Effector memory CD8-positive, alpha-beta T cell (primary cell): ENCODE measurements at places on chromosomes 13 and 19.

- H3K27ac ChIP-seq: no peak overlapping the region
- no peak for DNase-seq
- no peaks in the 10 kb centered on the region for H3K4me1 ChIP-seq
- peaks cover 3% of the 10 kb centered on the region for H3K36me3 ChIP-seq
- H3K27me3 ChIP-seq: no peaks in the 10 kb centered on the region
These were observed 13.5 kb downstream of the ZFR2 start for GRCh38 chr19:3855320-3855719.

GRCh38 chr19:17755977-17756670 lies 4.8 kb downstream of the FCHO1 start:
- H3K27me3 ChIP-seq: no peaks in the 10 kb centered on the region
- no peak overlapping the region for H3K4me3 ChIP-seq
- peaks cover 16% of the 10 kb centered on the region for H3K36me3 ChIP-seq
- no peak overlapping the region for H3K27ac ChIP-seq
- no peak for DNase-seq
- H3K4me1 ChIP-seq: peaks cover 21% of the 10 kb centered on the region

- H3K27me3 ChIP-seq: no peaks in the 10 kb centered on the region
- H3K36me3 ChIP-seq: peaks cover 18% of the 10 kb centered on the region
- H3K27ac ChIP-seq: no peak overlapping the region
- H3K4me3 ChIP-seq: no peak overlapping the region
- DNase-seq: no peak
These were observed 135.3 kb upstream of the MCF2L start for GRCh38 chr13:112833551-112834257.

DNA sequence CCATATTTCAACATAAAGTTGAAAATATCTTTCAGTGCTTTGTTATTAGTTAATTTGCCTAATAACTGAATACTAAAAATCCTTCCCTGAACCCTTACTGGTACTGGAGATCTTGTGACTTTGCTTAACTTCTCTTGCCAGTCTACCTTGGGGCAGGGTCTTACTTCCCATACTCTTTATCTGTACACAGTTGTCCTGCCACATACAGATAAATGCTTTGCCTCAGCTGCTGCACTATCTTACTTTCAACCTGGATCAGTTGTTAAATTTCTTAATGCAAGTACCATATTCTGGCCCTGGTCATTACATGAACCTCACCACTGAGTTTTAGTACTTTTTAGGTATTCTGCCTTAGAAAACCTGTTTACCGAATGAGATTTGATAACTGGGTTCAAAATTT lies 107.6 kb downstream of the PIBF1 start:
- H3K36me3 ChIP-seq: peaks cover 5% of the 10 kb centered on the region
- no peaks in the 10 kb centered on the region for H3K27me3 ChIP-seq
- no peak for DNase-seq
- no peak overlapping the region for H3K27ac ChIP-seq
- H3K4me3 ChIP-seq: no peak overlapping the region
- H3K4me1 ChIP-seq: no peaks in the 10 kb centered on the region

- H3K27ac ChIP-seq: no peak overlapping the region
- DNase-seq: no peak
- H3K4me3 ChIP-seq: no peak overlapping the region
- H3K36me3 ChIP-seq: peaks cover 5% of the 10 kb centered on the region
- peaks cover 5% of the 10 kb centered on the region for H3K4me1 ChIP-seq
- H3K27me3 ChIP-seq: no peaks in the 10 kb centered on the region
These were observed 5.8 kb upstream of the TLE5 start for GRCh38 chr19:3068071-3068470.

DNA sequence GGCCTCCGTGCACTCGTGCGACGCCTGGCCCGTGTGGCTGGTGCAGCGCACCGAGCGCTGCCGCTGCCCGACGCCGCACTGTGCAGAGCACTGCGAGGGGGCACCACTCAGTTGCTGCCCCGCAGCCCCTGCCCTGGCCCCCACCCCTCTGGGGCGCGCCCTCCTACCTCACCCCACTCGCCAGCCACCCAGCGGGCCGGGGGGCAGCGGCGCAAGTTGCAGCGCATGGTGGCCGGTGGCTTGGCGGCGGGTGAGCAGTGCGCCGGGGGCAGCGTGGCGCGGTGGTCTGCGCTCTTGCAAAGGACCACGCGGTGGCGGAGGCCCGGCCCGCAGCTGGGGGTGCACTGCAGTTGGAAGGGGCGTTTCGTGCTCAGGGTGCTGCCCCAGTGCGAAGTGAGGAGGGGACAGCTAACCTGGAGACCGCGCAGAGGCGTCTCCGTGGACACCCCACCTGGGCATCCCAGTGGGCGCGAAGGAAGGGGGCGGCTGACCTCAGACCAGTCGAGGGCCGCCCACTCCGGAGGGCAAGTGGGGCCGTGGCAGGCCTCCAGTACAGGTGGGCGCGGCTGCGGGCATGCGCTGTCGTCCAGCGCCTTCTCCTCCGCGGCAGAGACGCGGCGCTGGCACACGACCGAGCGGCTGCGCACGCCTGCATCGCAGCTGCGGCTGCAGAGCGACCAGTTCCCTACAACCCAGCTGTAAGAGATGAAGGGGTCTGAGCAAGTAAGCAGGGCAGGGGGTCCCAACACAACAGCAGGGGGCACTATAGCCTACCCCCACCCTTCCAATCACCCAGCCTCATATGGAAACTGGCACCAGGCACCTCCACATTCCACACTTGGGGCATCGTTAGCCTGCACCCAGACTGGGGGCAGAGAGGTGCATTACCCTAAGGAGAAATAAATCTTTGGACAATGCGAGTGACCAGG lies 8.0 kb upstream of the MYO1F start:
- no peaks in the 10 kb centered on the region for H3K27me3 ChIP-seq
- H3K4me1 ChIP-seq: no peaks in the 10 kb centered on the region
- DNase-seq: no peak
